ENCODE measurements at places on chromosomes 16 and 17. TPM values are rescaled to one million over a fixed set of nuclear protein-coding genes. Genes with fewer than 3 reads are reported as not detected.

DNA sequence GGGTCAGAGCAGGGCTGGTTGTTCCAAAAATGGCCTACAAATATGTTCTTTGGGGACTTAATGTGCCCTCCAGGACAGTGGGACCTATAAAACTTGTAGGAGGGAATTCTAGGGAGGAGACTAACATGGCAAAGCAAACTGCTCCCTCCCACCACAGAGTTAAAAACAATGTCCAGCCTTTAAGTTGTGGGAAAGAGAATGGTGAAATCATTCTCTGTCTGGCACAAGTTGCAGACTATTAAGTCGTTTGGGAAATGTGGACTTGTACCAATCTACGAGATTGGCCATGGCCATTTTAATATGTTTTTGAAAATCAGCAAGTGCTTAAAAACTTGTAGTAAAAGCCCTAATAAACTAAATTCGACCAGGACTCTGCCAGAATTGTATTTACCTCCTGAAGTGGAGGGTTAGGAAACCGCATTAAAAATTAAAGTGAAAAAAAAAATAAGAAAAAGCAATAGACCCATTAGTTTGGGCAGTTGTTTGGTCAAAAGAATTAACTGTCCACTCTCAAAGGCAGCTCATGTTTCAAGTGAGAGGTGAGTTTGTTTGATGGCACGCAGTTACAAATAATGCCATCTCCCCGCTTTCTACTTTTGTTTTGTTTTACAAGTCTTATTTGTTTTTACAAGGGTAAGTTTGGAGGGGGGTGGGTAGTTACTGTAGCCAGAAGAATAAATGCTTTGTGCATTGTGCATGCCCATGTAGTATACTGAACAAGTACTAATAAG lies 32.4 kb downstream of the ANKFN1 start:
- DNase-seq: no peak

DNA sequence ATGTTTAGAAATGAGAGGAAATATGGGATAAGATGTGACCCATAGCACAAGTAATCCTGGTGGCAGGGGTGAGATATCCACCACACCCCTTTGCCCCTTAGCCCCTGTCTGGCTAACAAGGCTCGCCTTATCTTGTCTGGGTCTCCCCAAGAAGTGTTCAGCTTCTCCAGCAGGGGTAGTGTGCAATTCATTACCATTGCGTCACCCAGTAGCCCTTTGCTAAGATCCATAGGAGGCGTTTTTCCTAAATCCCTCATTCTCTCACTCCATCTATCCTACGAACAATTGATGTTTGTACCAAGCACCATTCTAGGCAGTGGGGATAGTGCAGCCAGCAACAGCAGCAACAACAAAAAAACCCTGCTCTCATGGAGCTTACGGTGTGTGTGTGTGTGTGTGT lies 30.8 kb downstream of the CCDC42 start:
- DNase-seq: no peak

DNA sequence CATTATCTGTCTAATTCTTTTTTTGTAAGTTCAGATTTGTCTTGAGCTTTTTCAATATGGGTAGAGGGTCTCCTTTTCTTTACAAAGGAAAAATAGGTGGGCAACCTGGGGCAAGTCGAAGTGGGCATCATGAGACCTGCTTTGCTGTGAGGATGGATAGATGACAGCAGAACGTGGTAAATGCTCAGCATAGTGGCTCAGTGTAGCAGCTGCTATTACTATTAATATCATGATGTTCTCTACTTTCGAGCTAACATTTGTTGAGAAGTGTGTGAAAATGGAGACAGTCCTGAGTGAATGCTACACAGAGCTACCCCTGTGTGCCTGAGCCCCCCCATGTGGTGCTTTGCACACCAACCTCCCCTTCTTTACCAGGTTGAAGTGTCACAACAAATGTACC lies 39.0 kb upstream of the LGALS9 start:
- DNase-seq: no peak

Gene CDH11
- polyA plus RNA-seq: 169 TPM

Gene FOXC2
- 38.8 TPM for polyA plus RNA-seq
